Urothelium cell line (cell line): ENCODE measurements at places on chromosomes 1 and 21.

GRCh38 chr1:117370509-117370908 lies 3.3 kb downstream of the MAN1A2 start:
- no peak for DNase-seq

DNA sequence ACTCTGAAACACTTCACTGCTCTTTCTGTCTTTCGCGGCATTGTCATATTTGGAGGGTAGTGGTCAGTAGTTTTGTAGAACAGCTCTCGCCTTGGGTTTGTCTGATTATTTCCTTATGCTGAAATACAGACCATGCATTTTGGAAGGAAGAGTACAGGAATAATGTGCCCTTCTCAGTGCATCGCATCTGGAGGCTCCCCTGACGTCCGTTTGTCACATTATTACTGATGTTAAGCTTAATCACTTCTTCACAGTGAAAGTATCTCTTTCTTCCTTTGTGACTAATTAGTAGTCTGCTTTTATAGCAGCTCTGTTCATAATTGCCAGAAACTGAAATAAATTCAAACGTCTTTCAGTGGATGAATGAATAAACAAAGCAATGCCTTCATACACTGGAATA lies 85.7 kb upstream of the CXADR start:
- no peak for DNase-seq

- no peak for DNase-seq
Observed at GRCh38 chr1:53362851-53363642, 35.2 kb upstream of the LRP8 start.

GRCh38 chr1:29297450-29297849 lies 61.1 kb downstream of the PTPRU start:
- no peak for DNase-seq

- DNase-seq = no peak
Observed at GRCh38 chr1:53292690-53293089, 35.2 kb downstream of the LRP8 start.

DNA sequence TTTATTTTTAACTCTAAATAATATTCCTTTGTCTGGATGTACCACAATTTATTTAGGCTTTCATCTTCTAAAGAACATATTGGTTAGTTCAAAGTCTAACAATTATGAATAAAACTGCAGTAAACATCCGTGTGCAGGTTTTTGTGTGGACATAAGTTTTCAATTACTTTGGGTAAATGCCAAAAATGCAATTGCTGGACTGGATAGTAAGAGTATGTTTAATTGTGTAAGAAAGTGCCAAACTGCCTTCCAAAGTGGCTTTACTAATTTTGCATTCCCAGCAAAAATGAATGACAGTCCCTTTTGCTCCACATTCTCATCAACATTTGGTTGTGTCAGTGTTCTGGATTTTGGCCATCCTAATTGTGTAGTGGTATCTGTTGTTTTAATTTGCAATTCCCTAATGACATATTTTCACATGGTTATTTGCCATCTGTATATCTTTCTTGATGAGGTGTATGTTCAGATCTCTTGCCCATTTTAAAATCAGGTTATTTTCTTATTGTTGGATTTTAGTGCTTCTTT lies 113.8 kb downstream of the DPYD start:
- no peak for DNase-seq

- peak; percentile 54 for DNase-seq
Observed at GRCh38 chr1:244969355-244970235, 105.3 kb upstream of the HNRNPU start.

GRCh38 chr1:246587032-246587431 lies 20.8 kb downstream of the CNST start:
- DNase-seq = no peak

DNA sequence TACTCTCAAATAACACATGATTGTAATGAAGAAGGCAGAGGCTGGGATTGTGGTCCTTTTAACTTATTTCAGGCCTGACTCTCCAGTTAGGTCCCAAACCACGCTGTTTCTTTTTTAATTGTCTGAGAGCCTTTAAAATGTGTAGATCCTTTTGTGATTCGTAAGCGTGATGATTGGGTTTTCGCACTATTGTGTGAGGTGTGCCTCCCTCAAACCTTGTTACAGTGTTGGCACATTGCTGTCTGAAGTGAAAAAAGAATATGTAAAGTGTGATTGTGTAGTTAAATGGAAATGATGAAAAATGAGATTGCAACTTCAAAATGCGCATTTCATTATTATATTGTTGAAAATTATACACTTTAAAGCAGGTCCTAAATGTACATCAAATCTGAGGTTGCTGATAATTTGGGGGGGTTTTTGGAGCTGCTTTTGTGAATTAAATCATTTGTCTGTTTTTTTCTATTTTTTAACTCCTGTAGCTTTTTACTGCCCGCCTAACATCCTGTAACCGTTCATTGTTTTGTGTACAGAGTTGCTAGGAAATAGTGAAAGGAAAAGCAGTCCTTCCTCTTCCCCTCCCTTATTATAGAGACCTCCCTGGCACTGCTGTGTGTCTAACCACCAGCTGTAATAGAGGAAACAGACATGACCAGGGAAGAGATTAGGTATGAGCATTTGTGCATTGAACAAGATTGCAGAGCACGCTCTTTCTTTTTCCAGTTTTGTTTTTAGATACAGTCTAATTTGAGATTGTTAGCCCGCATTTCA lies 43.3 kb downstream of the IARS2 start:
- no peak for DNase-seq

- no peak for DNase-seq
Observed at GRCh38 chr1:157056269-157056668, 10.7 kb upstream of the ARHGEF11 start.

GRCh38 chr21:44613386-44614155 lies 1.7 kb downstream of the KRTAP10-8 start:
- no peak for DNase-seq

DNA sequence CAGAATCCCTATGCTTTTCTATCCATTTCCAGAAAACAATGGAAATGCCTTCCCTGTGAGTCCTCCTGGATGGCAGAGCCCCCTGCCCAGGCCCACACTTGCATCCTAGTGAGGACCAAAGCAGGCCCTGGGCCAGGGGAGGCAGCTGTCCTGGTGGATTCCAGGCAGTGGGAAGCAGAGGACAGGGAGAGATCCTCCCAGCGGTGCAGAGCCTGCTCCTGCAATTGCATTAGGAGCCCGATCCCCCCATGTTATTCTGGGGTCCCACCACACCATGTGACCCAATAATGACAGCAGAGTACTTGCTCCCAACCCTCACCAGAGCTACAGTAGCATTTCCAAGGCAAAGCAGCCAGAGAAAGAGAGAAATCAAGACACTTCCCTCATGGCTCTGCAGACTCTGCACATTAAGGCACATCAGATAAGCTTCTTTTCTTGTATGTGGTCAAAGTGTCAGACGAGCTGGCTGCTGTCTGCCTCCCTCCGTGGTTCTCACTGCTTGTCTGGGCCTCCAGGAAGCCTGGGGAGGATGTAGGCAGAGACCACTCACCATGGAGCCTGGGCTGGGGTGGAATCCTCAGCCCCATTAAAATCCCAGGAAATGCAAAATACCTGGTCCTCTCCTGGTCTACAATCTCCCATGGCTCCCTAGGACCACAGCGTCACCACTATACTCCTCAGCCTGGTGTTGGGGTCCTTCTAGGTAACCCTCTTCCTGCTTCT lies 54.9 kb upstream of the RUNX3 start:
- DNase-seq = no peak

- DNase-seq = peak; percentile 71
Observed at GRCh38 chr1:156677616-156678596, 699 bp upstream of the NES start.

DNA sequence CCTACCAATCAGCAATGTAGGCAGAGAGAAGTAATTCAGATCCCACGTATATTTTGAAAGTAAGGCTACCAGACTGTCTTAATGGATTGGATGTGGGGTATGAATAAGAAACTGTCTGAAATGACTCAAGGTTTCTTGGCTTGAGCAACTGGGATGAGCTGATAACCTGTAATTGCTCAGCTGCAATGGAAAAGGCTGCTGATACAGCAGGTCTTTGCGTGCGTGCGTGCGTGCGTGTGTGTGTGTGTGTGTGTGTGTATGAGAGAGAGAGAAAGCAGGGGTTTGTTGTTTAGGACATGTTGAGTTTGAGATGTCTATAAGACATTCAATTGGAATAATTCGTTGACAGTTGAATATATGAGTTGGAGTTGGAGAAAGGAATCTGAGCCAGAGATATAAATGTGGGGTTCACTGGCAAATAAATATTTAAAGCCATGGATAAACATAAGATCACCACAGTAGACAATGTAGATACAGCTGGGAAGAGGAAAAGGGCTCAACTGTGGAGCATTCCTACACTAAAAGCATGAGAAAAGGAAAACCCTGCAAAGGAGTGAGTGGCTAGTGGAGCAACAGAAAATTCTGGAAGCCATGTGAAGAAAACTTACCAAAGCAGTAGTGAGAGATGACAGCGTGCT lies 72.9 kb downstream of the UCHL5 start:
- no peak for DNase-seq

DNA sequence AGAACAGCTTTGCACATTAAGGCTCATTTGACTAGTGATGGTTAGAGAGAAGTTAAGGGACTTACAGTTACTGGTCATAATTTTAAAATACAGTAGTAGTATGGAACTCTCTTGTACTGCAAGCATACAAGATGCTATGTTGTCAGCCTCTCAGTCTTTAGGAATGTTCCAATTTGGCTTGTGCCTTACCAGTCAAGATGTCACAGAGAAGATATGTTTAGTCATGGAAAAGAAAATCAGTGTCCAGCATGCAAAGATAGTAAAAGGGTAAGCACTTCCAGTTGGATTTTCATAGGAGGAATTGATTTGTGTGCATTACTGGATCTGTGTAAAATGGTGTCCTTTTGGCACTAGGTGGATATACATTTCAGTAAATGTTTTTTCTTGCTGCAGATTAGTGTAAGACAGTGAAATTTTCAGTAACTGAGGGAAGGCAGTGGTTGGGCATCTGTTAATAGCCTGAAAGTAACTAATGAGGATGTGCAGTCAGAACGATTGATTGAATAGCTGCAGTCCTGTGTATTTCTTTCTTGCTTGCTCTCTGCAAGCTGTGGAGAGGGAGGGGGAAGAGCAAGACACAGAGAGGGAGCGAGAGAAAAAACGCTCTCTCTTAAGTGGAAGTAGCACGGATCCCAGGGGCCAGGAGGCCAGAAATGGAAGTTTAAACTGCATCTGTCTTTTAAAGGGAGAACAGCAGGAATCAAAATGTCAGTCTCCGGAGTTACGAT lies 108.2 kb downstream of the CLEC20A start:
- DNase-seq = no peak

DNA sequence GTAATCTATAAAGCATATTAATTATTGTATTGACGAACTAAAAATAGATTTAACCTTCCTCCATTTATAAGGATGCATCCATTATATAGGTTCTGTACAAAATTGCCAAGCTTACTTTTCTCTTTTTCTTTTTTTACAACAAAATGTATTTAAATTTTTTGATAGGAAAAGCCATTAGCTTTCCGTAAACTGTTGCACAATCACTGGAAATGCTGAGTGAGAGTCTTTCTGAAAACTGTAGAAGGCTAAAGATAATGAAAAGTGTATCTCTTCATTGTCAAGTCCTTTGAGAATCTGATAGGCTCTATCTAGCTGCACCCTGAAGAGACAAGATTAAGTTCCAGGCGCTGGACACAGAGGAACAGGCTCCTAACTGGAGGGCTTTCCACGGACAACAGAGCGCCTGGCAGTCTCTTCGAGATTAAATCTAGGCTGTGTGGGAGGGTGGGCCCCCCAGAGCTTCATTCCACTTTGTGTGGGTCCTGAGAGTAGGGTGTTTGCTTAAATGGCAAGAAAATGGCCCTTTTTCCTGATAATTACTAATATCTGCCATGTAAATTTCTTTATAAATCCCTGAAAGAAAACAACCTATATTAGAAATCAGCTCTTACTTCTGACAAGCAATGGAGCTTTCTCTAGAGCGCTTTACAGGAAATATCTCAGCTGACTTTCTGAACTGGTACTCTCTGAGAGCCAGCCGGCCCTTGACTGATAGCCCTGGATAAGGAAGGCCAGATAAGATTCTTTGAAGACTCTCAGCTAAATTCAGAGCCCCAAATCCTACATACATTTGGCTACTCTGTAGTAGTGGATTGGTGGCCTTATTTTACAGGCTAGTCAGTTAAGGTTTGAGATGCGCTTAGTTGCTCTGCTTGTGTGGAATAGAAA lies 108.3 kb downstream of the FMN2 start:
- no peak for DNase-seq

GRCh38 chr1:55054396-55054795 lies 15.0 kb downstream of the PCSK9 start:
- DNase-seq = no peak
